CD4-positive, alpha-beta T cell treated with Interleukin-15 for 4 hours (primary cell): ENCODE measurements at places on chromosomes 5 and 9.

- no peak for DNase-seq
Measured at GRCh38 chr9:84325347-84325973, 15.1 kb downstream of the SLC28A3 start.

DNA sequence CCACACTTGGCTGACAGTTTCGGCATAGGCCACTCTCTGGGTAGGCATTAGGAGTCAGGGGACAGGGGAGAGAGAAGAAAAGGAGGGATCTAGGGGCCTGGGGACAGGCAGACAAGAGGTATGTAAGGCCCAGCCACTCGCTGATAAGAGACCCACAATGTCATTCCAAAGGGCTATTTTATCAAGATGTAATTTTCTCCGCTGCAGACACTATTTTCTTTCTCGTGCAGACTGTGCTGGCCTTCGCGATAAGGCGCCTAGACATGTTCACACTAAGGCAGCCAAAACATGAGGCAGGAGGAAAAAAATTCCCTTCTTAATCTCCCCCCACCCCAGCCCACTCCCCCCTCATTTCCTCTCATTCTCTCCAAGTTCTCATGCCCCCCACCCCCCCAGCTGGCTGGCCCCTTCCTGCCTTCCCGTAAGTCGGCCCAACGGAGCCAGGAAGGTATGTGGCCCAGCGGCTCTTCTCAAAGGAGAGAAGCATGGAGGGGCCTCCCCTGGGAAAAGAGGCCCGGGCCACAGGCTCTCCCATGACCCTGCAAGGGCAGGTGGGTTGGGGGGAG is 44.9 kb upstream of the SYNPO start:
- DNase-seq: no peak

DNA sequence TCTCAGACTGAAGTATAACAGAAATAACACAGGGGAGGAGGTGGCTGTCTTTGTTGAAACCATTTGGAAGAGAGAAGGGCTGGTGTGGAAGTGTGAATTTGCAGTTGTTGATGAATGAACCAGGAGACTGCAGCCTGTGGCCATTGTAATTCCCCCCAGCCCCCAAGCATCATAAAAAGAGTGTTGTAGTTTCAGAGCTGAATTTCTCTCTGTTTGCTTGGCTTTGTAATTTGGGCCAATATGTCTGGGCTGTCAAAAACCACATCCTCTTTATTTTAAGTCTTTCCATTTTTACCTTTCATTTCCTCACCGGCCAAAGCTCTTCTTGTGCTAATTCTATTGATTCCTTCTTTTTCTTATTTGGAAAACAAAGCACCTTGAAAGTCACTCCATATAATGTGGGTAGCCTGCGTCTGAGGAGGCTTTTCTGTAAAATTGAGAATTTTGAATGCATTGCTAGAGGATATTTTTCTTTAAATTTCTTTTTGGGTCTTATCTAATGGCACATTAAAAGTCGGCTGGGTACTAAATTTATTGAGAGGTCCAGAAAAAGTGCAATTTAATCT is 383.3 kb downstream of the OSTF1 start:
- no peak for DNase-seq

DNA sequence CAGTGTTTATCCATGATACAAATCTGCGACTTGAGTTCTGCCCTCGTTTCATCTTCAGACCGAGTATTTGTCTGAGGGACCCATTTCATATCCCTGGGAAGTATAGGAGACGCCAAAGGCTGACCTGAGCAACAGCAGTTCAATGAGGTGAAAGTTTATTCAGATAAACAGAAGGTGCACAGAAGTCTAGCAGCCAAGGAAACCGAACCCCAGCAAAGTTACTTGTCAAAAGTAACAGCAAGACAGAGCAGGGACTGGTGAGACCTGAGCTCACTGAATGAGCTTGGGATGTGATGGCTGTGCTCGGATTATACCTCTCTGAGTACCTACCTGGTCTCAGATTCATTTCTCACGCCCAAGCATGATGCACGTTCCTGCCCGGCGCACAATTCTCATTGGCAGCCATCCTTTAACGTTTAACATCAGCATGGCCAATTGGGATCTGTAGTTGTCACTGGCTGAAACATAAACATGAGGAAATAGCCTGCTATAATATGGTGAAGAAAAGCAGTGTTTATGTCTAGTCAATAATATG is 599 bp downstream of the LYRM7 start:
- DNase-seq: peak; percentile 14

GRCh38 chr5:163089230-163089629 is 348.2 kb upstream of the CCNG1 start:
- DNase-seq: no peak

DNA sequence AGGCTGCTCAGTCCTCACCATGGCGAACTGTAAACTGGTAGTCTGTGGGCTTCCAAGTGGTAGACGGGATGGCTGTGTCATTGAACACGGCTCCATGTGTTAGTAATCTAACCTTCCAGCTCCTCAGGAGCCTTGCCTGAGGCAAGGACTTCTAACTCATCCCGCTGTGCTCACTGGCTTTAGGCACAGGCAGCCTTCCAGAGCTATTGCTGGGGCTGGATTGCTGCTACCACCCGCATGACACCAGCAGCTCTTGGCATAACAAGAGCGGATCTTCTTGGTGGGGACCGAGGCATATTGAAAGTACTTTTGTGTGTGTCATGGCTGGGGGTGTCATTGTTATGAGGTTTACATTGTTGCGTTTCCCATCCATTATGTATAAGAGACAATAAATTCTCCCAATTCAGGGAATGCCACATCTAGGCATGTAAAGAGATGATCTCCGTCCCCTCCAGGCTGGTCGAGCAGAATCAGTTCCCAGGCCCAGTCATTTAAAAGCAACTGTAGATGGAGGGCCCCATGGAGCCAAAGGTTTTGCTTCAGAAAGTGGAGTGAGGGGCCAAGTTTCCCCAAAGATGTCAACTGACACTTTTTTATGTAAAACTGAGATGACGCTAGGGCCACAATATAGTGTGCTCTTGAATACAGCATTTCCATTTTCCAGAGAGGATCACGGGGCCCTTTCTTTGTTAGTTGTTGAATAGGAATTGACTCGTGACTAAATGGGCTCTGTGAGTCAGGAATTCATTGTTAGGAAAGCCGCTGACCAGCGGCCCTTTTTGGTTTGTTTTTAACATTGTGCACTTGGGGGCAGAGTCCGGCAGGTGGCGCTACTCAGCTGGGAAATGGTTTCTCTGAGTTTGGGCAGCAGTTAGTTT is 759.5 kb downstream of the TAF11L14 start:
- peak; percentile 13 for DNase-seq
